Spinal cord (tissue), 10 donors: ENCODE measurements at places on chromosomes 2 and 18. TPM values are rescaled to one million over a fixed set of nuclear protein-coding genes. Genes with fewer than 3 reads are reported as not detected.

Gene NAT8
- total RNA-seq, result not detected

Gene SCYGR4
- total RNA-seq, result not detected

Gene OR6B2
- not detected for total RNA-seq

Gene NETO1
- total RNA-seq, result 10.0 TPM

Gene COL3A1
- total RNA-seq, result 3,051 TPM

Gene UGT1A10
- not detected for total RNA-seq

Gene DSG3
- under 0.01 TPM for total RNA-seq

Gene MRPL53
- 80.6 TPM for total RNA-seq

Gene ADGRF3
- total RNA-seq, result 0.11 TPM

Gene DGUOK
- total RNA-seq, result 64.9 TPM

Gene STARD6
- total RNA-seq, result 0.22 TPM

Gene TSPYL6
- total RNA-seq, result 0.17 TPM

Gene POTEF
- 0.17 TPM for total RNA-seq

Gene POTEJ
- 0.10 TPM for total RNA-seq

Gene CCL20
- total RNA-seq, result not detected

Gene EFHD1
- 13.7 TPM for total RNA-seq

Gene KLHL41
- 3.9 TPM for total RNA-seq

Gene TMEM247
- total RNA-seq, result not detected

Gene DES
- total RNA-seq, result 5.5 TPM

Gene RPRD1A
- 64.4 TPM for total RNA-seq

Gene ALKAL2
- total RNA-seq, result 3.4 TPM

Gene GPR17
- 36.6 TPM for total RNA-seq

Gene HK2
- 9.9 TPM for total RNA-seq

Gene WDFY1
- total RNA-seq, result 70.1 TPM

Gene IFIH1
- 9.1 TPM for total RNA-seq

Gene OTOS
- total RNA-seq, result 0.55 TPM

Gene HTRA2
- 32.0 TPM for total RNA-seq

Gene DIPK1C
- 19.0 TPM for total RNA-seq

Gene RTP5
- total RNA-seq, result 5.3 TPM

Gene FRZB
- 68.5 TPM for total RNA-seq

Gene HNMT
- total RNA-seq, result 158 TPM

Gene CRACDL
- total RNA-seq, result 1.9 TPM

Gene GPR39
- 0.72 TPM for total RNA-seq

Gene TEKT4
- 2.7 TPM for total RNA-seq

Gene CYRIA
- 18.0 TPM for total RNA-seq

Gene REEP1
- 118 TPM for total RNA-seq

Gene LYPD1
- total RNA-seq, result 50.9 TPM

Gene GEN1
- 8.4 TPM for total RNA-seq

Gene NYAP2
- total RNA-seq, result 3.7 TPM

Gene SALL3
- 18.4 TPM for total RNA-seq

Gene LINC00305
- total RNA-seq, result not detected

Gene MBP
- total RNA-seq, result 619 TPM
